ENCODE measurements at places on chromosomes 2 and 18.

- no peak for DNase-seq
Measured at GRCh38 chr2:55168221-55169154, 63.6 kb downstream of the CLHC1 start.

- no peak for DNase-seq
Measured at GRCh38 chr18:31977270-31977872, 34.4 kb upstream of the TRAPPC8 start.

DNA sequence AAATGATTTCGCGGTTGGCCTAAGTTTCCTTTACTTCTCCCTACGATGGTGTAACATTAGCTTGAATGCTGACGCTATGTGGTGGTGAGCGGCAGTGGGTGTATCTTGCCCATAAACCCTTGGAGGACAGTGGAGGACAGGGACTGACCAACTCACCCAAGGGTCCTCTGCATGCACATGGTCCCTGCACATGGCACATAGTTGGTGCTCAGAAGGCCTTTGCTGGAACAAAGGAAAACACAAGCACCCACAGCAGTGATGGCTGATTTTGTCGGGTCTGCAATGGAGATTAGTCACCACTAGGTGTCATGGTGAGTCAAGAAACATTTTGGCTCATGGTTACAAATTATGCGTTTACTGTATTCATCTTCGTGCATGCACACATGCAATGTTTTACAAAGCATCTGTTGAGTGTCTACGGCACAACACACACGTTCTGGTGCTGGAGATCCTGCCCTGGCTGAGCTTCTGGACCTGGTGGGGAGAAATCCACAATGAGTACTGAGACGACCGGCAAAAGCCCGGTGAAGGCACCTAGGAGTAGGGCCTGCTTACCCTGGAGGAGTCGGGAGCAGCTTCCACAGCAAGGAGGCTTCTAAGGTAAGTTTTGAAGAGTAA is 44.0 kb downstream of the PDCL3 start:
- peak; percentile 37 for DNase-seq

DNA sequence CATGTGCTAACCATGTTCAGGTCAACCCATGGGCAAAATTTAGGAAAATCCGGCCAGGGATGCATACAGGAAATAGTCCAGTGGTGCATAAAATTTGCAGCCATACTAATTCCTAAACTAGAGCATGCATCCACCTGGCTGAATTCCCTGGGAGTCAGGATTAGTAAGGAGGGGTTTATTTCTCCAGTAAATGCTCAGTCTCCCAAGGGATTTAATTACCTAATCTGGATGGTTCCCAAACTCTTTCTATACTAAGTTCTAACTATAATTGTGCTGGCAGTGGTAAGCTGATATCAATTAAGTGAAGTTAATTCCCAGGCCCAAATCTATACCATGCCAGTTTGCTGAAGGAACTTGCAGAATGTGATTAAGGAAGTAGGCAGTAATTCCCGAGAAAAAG is 26.2 kb upstream of the EVA1A start:
- DNase-seq, result no peak

- DNase-seq, result no peak
Measured at GRCh38 chr18:2466978-2467377, 104.3 kb downstream of the METTL4 start.

GRCh38 chr2:196533772-196534397 is 105.6 kb upstream of the CCDC150 start:
- DNase-seq, result no peak

DNA sequence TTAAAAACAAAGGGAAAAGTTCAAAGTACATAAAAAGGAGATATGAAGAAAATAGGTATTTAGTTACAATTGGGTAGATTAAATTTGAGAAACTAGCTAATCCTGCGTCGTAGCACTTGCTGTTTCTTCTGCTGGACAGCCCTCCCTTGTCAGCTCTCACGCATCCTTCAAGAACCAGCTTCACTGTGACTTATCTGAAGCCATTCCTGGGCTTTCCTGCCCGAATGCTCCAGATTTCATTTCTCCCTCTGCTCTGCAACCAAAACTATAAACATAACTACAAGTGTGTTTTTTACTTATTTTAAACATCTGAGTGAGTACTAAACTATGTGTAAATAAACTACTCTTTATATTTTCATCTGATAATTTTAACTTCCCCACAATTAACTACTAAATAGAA is 149.2 kb downstream of the MTCL1 start:
- no peak for DNase-seq

GRCh38 chr2:74103763-74104162 is 43.9 kb downstream of the BOLA3 start:
- DNase-seq, result no peak

GRCh38 chr2:132497591-132497990 is 81.0 kb downstream of the GPR39 start:
- no peak for DNase-seq

DNA sequence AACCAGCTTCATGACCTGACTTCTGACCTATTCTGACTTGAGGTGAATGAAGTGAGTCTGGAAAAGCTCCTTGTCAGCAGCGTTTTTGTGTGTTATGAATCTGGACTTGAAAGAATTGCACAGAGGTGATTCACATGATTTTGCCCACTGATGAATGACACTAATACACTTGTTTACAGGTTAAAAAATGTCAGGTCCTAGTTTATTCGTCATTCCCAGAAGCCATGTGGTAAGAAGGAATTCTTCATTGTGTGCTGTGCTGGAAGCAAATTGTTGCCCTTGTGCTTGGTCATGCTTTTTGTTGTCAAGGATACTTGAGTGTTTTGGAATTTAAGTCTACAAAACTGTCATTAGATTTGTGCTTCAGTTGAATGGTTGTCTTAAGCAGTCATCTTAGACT is 15.5 kb downstream of the SEC11C start:
- DNase-seq, result no peak

DNA sequence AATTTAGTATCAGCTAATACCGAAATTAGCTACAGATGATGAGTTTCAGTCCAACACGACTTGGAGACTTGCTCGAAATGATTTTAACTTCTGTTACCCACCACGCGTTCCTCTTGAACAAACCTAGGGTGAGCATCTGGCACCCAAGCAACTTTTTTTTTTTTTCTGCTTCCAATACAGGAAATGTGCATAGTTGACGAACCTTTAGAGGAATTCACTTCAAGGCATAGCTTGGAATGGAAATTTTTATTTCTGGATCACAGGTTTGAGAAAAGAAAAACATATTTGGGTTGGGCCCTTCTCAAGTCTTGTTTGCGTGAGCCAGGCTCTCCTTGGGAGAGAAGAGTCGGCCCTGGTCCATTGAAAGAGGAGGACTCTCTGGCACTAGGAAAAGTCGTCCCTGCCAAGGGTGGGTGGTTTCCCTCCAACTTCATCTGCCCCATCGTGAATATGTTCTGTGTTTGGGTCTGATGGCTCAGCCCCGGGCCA is 37.4 kb upstream of the RPL31 start:
- no peak for DNase-seq

DNA sequence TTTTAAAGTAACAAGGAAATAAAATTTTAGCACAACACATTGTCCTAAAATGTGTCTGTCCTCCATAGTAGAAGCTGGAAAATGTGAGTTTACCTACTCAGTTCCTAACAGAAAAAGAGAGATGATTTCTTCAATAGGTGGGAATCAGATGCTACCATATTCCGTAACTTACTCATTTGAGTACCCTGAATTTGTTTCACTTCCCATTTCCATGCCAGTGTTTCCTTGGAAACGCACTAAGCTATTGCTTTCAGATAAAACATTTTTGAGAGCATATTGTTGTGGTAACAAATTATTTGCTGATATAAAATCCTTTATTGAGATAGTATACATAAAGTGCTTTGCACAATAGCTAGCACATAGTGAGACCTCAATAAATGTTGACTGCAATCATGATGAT is 137.5 kb upstream of the BARD1 start:
- no peak for DNase-seq

GRCh38 chr2:3179208-3179607 is 198.4 kb downstream of the EIPR1 start:
- no peak for DNase-seq

- no peak for DNase-seq
Measured at GRCh38 chr2:63018439-63018838, 32.2 kb upstream of the OTX1 start.

DNA sequence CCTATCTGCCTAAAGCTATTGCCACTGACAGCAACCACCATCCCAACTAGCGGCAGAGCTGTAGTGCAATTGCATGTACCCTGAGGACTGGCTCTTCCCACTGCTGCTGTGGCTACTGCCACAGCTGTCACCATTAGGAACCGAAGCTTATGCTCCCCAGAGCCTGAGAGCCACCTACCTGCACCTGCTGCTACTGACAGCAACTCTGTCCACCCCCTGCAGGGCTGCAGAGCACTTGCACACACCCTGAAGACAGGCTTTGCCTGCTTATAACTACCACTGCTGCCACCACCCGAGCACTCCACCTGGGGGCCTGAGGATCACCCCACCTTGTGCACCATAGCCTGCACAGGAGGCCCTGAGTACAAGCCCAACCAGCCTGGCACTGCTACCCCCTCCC is 217.6 kb upstream of the FOSL2 start:
- no peak for DNase-seq

GRCh38 chr2:160406591-160407392 is 86.8 kb downstream of the RBMS1 start:
- peak; percentile 12 for DNase-seq

- no peak for DNase-seq
Measured at GRCh38 chr2:71174207-71174606, 43.8 kb downstream of the MPHOSPH10 start.

DNA sequence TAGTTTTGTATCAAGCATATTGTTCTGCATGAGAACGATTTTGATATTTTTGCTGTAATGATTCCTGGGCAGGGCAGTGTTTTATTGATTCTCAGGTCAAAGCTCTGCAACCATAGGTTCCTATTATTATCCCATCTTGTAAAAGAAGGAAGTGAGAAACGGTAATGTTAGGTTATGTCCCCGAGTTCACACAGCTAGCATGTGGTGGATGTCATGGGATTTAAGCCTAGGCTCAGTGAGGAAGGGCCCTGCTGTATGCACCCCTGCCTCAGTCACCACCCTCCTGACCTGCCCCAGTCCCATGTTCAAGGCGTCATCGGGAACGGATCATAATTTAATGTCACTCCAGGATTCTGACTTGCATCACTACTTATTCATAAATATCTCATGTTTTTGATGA is 10.7 kb downstream of the ACP1 start:
- peak; percentile 13 for DNase-seq

- DNase-seq, result no peak
Measured at GRCh38 chr2:82226441-82226840, 1921.9 kb upstream of the LRRTM1 start.

DNA sequence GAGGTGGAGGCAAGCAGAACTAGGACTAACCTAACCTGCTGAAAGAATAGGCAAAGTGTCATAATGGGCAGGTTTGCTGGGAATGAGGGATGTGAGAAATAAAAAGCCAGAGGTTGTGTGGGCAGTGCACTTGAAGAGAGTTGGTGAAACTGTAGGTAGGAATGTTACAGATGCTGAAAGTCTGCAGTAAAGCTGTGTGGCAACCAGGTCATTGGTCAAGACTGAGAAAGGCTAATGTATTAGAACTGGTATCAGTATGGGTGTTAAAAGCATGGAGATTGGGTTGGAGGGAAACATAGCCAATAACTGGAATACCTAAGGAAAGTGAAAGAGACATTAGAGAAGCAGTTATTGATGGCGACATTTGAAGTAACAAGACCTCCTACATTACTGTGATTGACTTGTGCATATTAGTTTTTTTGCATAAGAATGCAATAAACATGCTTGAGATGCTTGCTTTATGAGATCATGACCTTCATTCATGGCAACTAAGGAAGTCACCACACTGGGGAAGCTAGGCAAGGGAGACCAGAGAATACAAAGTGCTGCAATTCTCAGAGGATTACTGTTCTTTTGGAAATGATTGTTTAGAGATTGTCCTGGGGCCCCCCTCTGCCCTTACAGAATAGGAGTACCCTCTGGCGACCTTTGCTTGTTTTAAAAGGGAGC is 11.8 kb downstream of the GULP1 start:
- no peak for DNase-seq

DNA sequence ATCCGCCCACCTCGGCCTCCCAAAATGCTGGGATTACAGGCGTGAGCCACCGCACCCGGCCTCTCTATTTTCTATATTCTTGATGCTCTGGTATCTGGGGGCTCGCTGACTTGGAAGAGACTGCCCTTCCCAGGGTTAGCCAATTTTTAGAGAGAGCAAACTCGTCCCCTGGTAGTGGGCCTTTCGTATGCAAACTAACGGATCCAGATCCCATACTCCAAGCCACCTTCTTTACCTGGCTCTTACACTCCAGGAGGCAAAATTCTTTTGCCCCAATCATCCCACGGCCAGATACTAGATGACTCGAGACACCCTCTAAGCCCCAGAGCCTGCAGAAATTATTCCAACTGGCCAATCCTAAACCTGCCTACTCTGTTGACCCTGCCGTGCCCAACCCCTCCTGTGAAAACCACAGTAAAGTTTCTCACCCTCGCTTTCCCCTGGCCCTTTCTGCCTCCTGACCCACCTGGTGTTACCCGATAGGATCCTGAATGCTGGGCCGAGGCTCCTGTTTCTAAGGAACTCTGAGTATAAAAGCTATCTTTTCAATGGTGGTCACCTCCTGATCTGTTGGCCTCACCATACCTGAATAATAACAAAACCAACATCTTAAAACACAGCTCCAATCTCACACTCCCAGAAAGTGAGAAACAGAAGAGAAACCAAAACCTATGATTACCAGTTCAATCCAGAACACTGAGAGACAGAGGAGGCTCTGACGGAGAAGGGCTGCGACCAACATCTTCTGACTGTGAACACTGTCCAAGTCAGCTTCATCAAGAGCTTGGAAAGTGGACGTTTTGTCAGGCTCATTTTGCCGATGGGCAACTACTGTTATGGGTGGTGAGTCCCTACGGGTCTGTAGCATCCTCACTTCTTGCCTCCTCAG is 57.6 kb upstream of the ZNF532 start:
- DNase-seq, result peak; percentile 49

GRCh38 chr18:8983195-8983594 is 119.3 kb upstream of the NDUFV2 start:
- DNase-seq, result no peak

- DNase-seq, result no peak
Measured at GRCh38 chr2:55003706-55004639, 46.3 kb downstream of the RTN4 start.

- no peak for DNase-seq
Measured at GRCh38 chr18:56487801-56488200, 150.6 kb downstream of the TXNL1 start.

GRCh38 chr18:68426731-68427315 is 288.1 kb downstream of the TMX3 start:
- DNase-seq, result no peak

- no peak for DNase-seq
Measured at GRCh38 chr2:239190921-239191885, 209.6 kb downstream of the HDAC4 start.

GRCh38 chr2:145743011-145743410 is 1223.1 kb upstream of the ZEB2 start:
- DNase-seq, result no peak

DNA sequence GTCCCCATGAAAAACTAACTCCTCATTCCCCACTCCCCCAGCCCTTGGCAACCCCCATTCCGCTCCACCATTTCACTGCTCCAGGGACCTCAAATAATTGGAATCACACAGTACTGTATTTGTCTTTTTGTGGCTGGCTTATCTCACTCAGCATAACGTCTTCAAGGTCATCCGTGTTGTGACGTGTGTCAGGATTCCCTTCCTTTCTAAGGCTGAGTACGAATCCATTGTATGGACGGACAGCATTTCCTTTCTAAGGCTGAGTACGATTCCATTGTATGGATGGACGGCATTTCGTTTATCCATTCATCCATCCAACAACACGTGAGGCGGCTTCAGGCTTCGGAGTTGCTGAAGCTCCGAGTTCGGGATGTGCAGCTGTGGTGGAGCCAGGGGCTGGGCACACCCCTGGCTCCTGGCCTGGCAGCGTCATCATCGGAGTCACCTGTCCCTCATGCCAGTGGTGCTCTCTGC is 1.2 kb upstream of the ASB1 start:
- DNase-seq, result no peak
